ENCODE measurements at places on chromosomes 16 and 17.

DNA sequence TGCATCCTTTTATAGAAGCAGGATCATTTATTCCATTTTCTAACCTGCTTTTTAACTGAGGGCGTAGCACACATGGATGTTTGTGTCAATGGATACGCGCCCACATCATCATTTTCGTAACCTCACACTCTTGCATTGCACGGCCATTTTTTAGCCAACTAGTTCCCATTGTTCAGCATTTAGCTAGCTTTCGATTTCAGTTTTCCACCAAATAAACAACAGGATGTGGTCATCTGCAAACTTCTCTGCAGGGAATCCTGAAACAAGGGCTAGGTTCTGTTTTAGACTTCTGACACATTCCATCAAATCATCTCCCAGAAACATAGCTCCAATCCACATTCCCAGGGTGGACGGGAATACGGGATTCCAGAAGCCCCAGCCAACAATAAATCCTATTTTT, 6.4 kb downstream of the CYB561 start:
- DNase-seq = no peak

- DNase-seq = no peak
Observed at GRCh38 chr16:2004795-2005517, 4.7 kb downstream of the ZNF598 start.

GRCh38 chr17:63116967-63117830, 151.2 kb downstream of the TANC2 start:
- DNase-seq = no peak

GRCh38 chr17:42277342-42277712, 1.1 kb upstream of the STAT5B start:
- no peak for DNase-seq

DNA sequence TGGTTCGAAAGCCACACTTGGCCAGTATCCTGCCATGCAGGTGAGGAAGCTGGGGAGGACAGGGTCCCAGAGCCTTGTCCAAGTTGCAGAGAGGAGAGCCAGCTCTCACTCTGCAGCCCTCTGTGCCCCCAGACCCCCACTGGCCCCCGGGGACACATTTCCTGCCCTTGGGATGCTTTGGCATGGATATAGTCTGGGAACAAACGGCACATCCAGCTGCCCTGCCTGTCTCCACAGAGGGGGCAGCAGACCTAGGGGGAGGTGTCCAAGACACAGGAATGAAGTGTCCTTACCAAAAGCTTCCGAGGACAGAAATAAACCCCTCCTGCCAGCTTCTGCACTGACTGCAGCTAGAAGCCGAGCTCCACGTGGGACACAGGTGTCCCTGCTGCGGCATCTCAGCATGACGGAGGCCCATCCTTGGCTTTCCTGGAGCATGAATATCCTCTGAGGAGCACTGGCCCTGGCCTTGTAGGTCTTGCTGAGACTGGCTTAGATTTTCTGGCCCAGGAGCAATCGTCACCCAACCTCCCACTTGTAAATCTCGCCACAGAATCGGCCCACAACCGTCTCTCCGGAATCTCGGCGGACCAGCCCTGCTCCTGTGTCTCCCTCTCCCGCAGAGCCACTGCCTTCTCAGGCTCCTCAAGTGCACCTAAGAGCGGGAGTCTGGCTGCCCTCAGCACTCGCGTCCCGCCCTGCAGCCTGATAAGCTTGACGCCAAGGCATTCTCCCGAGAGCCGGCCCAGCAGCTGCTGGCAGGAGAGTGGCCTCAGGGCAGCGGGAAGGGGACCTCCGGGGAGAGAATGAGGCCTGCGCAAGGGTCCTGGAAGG, 1.1 kb upstream of the CAPN15 start:
- DNase-seq = no peak

- DNase-seq = no peak
Observed at GRCh38 chr16:12436201-12436657, 367.5 kb downstream of the CPPED1 start.

DNA sequence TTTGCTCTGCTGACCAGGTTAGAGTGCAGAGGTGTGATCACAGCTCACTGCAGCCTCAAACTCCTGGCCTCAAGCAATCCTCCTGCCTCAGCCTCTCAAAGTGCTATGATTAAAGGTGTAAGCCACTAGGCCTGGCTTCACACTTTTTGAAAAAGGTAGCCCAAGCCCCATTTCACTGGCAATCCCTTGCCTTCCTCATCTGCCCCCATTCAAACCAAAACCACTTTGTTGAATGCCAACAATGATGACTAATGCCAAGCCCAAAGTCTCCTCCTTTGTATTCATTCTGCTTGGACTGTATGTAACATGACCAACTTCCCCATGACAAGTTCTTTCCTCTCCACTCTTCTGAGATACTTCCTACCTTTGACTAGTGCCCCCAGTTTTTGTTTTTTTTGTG, 33.1 kb downstream of the N4BP1 start:
- no peak for DNase-seq

DNA sequence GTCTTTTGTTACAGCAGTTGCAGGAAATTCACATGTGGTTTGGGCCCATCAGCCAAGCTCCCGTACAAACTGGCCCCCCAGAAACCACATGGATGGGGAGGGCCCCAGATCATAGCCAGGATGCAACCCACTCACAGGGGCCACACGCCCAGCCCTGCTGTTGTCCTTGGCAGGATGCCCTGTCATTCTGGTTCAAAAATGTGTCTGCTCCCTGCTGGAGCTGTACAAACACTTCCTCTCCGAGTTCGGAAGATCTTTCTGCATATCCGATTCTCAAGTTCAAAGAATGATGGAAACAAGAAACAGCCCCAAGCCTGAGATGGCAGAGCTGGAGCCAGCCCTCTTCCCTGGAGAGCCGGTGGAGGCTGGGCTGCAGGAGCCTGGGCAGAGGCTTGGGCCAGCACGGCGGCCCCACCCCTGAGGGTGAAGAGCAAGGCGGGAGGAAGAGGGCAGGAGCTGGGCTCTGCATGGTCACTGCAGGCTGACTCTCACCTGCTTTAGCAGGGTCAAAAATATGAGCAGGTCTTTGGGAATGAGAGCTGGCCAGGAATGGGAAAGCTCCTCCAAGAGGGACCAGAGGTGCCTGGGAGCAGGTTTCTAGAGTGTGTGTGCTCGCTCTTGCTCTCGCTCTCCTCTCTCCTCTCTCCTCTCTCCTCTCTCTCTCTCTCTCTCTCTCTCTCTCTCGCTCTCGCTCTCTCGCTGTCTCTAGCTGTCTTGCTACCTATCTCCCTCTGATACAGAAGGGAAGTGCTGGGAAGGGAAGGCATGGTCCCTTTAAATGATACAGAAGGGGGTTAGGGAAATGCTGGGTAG, 34.7 kb upstream of the ENPP7 start:
- no peak for DNase-seq

GRCh38 chr16:30481381-30481780, 8.8 kb downstream of the ITGAL start:
- no peak for DNase-seq
